AG08395 (cell line): ENCODE measurements at places on chromosomes 3 and 15.

DNA sequence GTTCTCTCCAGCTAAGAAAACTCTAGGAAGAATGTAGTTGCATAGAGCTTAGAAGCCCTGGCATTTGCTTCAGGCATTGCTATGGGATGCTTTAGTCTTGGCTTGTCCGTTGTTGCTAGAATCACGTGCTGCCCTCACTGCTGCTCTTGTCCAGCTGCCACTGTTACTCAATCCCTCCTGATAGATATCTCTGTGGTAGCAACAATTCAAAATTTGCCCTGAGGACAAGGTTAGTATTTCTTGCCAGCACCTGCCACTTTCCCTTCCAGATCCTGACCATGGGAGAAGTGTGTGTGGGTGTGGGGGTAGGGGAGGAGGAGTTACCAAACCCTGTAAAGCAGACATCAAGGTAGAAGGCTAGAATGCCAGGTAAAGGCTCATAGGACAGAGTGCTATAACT is 113.8 kb downstream of the PPM1L start:
- DNase-seq = no peak

DNA sequence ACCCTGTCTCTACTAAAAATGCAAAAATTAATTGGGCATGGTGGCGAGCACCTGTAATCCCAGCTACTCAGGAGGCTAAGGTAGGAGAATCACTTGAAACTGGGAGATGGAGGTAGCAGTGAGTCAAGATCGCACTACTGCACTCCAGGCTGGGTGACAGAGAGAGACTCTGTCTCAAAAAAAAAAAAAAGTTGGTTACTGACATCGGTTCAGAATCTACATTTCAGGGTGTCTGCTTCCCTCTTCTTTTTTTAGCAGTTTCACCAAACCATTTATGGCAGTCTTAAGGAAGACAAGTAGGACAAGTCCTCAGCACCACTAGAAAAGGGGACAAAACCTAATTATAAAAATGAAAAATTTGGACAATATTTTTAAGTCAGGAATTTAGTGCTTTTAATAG is 3.3 kb upstream of the USP4 start:
- no peak for DNase-seq

DNA sequence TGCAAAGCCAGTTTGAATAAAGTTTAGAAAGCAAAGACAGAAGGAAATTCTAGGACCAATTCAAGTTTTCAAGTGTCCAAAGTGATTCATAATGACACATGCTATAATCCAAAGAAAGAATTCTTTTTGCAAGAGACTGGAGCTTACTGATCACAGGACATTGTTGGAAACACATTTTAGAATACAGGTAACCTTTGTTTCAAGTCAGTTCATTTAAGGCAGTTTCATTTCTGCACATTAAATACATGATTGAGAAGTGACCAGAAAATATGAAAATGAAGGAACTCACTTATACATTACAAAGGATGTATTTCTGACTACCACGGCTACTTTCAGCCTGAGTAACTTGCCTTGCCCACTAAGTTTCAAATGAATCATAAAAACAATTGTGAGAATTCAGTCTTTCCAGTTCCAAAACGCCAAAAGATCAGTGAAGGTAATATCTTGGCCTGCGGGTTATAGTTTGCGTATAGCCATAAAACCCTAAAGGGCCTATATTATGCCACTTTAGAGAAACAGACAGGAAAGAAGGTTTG is 48.7 kb downstream of the PRICKLE2 start:
- DNase-seq = no peak

GRCh38 chr3:139427283-139428060 is 38.0 kb upstream of the COPB2 start:
- peak; percentile 83 for DNase-seq

DNA sequence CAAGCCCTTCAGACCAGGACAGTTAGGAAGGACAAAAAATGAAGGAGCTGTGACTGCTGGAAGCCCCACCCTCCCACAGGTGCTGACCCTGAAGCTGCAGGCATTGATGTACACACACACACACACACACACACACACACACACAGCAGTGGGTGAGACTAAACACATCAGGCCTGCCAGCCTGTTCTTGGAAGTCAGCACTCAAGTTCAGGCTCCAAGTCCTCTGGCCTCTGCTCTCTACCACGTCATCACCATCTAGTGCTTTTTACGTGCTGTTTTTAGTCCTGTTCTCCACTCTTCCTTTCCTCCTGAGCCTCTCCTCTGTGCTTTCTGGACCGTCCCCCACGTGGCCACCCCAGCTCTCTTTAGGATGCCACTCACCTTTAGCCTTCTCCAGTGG is 5.4 kb upstream of the KBTBD12 start:
- DNase-seq = no peak

DNA sequence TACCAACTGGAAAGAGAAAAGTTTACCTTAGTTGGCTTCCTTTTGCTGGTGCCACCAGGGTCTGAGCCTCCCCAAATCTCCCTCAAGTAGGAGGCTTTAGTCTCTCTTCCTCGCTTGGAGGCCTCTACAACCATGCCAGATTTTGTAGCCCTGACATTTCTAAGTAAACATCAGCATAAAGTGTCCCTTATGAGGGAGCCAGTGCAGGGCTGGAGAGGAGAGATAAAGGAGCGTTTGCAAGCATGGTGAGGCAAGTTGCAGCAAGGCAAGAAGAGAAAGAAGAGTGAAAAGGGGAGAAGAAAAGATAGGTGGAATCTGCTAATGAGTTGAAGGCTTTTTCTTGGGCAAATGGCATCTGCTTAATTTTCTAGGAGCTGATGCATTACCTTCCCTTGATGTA is 82.7 kb upstream of the FNDC3B start:
- no peak for DNase-seq
